ENCODE measurements at places on chromosomes 7 and 10.

DNA sequence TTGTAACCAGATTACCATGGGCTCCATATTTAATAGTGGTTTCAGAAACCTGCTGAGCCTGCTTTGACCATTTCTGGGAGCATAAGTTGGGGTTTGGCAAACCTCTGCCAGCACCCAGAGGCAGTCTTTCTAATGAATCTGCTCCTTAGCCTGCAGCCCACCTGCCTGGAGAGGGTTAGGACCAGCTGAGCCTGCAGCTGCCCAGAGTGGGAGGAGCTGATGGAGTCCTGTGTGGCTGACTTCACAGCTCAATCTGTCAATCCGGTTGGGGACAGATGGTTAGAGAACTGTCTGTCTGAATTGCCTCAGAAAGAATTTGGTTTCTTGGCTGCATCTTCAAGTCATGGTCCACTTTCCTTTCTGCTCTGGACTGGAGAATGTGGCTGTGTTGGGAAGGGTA is 444.6 kb downstream of the NRG3 start:
- no peak for DNase-seq

- DNase-seq, result no peak
Measured at GRCh38 chr7:150875791-150876190, 23.5 kb downstream of the AOC1 start.

DNA sequence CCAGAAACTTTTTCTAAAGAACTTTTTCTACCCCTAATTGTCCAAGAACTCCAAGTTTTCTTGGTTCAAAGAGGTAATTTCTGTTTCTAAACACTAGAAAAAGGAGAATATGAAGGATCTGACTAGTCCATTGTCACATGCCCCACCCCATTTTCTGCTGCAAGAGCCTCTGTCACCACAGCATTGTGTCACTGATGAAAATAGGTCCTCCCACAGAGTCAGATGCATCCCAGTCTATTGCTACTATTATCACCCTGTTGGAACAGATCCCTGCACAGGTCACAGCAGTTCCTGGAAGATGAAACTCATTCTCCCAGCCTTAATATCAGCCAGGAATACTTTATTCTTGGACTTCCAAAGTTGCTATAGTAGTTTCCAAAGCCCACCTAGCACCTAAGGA is 7.5 kb upstream of the CFTR start:
- DNase-seq, result no peak

- DNase-seq, result no peak
Measured at GRCh38 chr7:43674559-43675436, 54.5 kb downstream of the COA1 start.

GRCh38 chr7:117711556-117711955 is 161.7 kb downstream of the CTTNBP2 start:
- DNase-seq, result no peak

DNA sequence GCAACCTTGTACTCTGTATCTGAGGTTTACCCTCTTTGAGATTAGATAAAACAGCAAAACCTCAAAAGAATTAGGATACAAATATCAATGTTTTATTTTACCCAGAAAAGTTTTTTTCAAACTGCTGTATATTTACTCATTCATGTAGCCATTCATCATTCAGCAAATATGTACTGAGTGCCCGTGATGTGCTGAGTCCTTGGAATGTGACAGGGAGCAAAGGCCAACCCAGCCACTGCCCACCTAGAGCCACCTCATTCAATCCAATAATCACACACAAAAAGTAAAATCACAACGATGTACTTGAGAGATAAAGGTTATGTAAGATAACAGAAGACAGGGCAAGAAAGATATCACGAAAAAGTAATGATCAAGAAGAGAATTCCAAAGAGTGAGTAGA is 187.4 kb downstream of the CDCA7L start:
- no peak for DNase-seq

DNA sequence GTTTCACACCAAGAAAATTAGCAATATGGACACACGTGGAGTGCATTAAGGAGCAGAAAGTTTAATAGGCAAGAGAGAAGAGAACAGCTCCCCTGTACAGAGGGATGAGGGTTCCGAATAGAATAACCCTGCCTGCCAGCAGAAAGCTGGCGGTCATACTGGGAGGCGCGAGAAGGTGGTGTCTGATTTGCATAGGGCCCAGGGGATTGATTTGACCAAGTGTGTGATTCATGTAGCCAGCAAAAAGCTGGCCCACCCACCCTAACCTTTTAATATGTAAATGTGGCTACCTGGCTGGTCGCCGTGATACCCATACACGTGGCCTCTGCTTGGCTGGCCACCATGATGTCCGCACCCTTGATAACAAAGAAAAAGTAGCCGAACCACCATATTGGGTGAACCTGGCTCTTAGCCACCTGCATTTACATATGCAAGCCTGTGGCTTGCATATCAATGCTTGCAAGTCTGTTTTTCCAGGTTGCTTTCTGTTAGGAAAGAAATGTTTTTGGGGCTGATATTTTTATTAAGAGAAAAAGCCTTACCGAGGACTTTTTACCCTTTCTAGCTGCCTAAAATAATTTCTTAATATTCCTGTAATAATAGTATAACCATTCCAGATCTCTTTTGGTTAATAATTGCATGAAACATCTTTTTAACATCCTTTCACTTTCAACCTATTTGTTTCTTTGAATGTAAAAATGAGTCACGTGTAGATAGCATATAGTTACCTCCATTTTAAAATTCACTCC is 20.5 kb upstream of the VWDE start:
- DNase-seq, result no peak

GRCh38 chr10:75035975-75036708 is 75.3 kb upstream of the SAMD8 start:
- no peak for DNase-seq

DNA sequence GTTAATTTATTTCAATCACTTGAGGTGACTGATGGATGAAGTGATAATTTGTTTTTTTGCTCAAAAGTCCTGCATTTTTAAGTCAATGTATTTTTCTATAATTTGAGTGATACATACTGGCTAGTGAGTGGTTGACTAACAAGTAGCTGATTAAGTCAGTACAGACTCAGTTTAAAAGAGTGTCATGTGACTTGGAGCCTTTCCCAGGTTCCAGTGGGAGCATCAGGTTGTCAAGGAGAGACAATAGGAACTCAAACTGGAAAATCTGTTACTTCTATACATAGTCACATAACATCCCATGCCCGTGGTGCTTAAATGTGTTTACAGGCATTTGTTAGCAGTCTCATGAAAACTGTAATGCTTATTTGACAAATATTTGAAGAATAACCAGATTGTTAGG is 154.7 kb downstream of the ANK3 start:
- DNase-seq, result no peak

GRCh38 chr10:87664276-87664701 is 4.6 kb downstream of the PAPSS2 start:
- DNase-seq, result no peak

GRCh38 chr7:153943861-153944260 is 108.3 kb upstream of the DPP6 start:
- DNase-seq, result no peak

DNA sequence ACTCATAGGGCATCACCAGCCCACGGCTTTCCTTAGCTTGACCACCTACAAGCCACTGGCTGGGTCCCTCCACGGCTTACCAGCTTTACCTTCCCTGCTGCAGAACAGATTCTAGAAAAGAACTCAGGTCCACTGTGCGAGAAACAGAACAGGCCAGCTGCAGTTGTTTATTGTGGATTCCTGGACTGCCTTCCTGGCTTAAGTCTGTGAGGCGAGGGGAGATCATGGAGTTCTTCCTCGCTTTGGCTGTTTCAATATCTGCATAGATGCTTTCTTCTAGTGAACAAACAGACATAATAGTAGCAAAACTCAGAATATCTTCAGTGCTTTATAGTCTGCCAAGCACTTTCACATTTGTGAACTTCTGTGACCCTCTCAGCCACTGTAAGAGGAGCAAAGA is 162.9 kb upstream of the HABP2 start:
- no peak for DNase-seq

DNA sequence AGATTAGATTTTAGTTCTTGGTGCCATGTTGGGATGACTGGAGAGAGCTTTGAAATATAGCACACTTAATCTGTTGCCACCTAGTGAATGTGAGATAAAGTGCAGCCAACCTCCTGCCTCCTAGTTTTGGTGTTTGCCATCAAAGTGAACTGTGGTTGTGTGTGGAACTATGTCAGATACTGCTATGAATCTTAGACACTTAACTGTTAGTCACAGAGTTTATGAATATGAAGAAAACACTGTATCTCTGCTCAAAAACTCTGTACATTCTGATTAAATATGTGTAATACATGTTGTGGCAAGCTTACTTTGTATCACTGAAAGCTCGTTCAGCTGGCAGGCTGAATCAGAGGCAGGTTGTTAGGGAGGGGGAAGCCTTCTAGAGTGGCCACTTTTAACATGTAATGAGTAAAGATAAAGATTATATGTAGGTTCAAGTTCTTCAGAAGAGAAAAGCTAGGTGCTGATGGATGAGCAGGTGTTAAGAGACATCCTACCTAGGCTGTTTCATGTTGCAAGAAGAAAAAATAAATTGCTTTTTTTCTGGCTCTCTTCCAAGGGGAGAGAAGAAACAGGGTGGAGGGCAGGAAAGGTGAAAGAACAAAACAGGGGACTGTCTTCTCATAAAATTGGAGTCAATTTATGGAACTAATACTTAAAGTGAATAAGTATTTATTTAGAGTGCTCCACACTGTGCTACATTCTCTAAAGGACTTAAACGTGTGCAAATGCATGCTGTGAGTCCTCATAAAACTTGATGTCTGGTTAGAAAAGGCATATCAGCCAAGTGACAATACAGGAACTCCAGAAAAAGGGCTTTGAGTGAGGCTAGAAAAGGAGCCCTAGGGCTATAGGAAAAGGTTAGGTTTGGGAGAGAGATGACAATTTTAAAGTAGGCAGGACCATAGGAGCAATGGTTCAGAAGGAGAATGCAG is 14.1 kb upstream of the LAMB1 start:
- no peak for DNase-seq

DNA sequence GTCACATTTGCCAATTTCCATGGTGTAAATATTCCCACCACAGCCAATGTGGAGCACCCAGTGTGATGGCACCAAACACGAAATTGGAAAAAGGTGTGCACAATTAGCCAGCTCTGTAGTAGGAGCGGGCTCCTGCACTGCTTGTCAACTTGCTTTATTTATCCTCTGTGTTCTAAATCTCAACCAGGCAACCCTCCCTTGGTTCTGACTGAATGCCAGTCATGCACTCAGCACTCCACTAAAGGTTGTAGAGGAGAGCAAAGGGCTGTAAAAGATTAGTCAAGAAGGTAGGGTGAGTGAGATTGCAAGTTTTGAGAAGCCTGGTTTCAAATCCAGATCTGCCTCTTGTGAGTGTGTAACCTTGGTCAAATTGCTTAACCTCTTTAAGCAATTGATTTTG is 71.5 kb upstream of the EGR2 start:
- no peak for DNase-seq

DNA sequence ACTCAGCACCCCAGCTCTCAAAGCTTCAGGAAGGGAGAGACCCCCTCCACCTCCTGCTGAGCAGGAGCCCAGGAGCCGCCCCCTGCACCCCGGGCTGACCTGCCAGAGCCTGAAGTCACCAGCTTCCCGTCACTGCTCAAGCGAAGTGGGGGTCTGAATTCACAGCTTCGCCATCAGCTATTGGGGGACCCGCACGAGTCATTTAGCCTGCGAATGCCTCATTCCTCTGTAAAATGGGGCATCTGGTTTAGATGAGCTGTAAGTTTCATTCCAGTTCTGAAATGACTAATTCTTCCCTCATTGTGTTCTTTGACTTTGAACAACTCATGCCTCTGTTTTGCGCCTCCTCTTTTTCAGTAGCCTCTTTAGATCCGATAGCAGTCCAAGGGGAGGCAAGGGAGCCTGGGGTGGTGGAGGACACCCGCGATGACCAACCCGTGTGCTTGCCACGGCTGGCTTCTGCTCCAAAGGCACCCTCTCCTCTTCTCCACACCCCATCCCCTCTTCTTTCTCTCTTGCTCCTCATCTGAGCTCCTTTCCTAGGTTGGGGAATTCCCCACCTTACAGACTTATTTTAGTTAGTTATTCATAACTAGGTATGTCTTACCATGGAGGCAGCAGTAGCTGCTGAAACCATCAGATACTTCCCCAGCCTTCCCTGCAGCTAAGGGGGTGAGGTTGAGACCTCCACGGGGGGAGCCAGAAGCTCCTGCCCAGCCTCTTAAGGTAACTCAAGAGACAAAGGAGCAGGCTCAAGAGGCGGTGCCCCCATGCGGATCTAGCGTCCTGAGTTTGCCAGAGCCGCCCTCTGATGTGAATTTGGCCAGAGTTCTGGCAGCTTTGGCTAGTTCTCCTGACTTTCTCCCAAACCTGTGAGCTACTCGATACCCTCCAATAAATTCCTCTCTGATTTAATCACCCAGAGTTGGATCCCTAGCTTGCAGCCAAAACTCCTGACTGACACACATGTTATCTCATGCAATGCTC is 47.7 kb downstream of the RBM17 start:
- peak; percentile 32 for DNase-seq

DNA sequence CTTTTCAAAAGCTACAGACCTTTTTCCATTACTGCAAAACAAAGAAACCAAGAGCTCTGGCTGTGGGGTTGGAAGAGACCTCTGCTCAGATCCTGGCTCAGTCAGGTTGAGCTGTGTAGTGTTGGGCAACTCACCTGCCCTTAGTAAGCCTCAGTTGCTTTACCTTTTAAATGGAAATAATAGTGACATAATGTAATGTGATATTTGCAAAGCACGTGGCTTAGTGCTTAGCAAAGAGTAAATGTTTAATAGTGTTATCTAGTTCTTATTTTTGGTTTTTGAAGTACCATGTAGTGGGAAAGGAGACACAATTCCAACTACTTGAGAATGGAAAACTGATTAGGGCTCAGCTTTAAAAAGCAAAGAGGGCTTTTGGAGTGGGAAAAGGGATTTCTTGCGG is 100.2 kb downstream of the SVIL start:
- no peak for DNase-seq

DNA sequence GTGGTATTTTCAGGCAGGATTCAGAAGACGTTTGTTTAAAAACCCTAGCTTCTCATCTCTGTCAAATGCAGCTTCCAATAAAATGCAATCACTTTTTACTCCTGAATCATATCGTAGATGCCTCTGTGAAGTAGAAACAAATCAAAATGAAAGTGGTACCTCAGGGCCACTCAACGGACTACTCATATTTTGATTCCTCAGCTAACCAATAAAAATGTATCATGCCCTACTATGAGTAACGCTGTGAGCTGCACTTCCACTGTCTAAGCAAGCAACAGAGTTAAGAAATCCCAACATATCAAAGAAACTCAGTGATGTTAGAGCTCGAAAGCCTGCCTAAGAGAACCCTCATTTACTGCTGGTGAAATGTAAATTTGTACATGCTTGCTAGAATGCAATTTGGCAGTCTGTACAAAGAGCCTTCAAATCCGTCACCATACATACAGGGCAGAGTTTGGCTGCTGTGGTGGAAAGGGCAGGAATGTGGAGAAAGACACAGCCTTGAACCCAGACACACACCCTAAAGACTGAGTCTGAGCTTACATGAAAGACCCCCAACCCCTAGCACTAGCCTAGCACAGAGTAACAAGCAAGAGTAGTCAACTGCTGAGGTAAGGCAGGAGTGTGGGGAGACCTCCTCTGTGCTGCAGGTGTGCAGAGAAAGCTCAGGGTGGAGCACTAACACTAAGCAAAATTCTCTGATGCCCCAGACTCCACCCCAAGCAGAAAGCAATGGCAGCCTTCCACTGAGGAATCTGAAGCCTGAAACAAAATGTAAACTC is 151.5 kb downstream of the ANK3 start:
- DNase-seq, result peak; percentile 30

- peak; percentile 29 for DNase-seq
Measured at GRCh38 chr7:84042110-84042539, 152.5 kb downstream of the SEMA3A start.

- DNase-seq, result no peak
Measured at GRCh38 chr10:61931620-61932332, 30.3 kb downstream of the ARID5B start.

- no peak for DNase-seq
Measured at GRCh38 chr10:11578802-11579255, 32.6 kb downstream of the USP6NL start.

GRCh38 chr10:10644676-10645385 is 372.8 kb upstream of the CELF2 start:
- DNase-seq, result no peak

Measured in AG04450 (cell line).